Stimulated activated CD8-positive, alpha-beta memory T cell treated with anti-CD3 and anti-CD28 coated beads, Interleukin-4, amount 100 ng/mL, for 4 hours (primary cell): ENCODE measurements at places on chromosomes 6 and 20.

DNA sequence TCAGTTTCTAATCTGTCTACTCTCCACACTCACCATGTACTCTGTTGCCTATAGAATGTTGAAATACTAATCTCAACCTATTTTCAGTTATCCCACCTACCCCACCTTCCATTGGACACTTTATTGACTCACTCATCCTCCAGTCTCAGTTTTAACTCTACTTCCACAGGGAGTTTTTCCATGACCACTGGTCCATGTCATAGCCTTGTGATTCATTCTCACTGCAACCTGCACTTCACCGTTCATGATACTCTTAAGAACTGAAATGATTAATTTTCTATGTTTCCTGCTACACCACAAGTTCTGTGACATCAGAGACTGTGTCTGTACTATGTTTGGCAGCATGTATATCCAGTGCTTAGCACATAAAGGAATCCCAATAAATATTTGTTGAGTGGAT lies 122.8 kb upstream of the HSF2 start:
- DNase-seq, result no peak

DNA sequence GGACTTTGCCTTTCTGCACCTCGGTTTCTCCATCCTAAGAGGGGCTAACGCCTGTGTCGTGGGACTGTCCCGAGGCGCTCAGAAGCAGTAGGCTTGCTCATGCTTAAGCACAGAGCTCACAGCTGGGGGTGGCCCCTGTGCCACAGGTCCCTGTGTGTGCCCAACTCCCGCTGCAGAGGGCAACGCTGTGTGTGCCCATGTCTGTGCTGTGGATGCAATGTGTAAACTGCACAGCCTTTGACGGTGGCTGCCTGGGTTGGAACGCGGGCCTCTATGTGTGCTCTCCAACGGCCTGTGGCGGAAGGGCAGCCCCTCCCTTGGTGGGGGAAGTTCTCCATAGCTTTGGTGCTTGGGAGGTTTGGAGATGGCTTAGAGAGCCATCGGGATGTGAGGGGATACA lies 10.7 kb upstream of the GATA5 start:
- DNase-seq, result no peak

- no peak for DNase-seq
Observed at GRCh38 chr20:41316051-41316450, 1.5 kb downstream of the ZHX3 start.

GRCh38 chr20:46206992-46207549 lies 89.0 kb downstream of the CD40 start:
- DNase-seq, result no peak
